ENCODE measurements at places on chromosomes 6 and 20.

DNA sequence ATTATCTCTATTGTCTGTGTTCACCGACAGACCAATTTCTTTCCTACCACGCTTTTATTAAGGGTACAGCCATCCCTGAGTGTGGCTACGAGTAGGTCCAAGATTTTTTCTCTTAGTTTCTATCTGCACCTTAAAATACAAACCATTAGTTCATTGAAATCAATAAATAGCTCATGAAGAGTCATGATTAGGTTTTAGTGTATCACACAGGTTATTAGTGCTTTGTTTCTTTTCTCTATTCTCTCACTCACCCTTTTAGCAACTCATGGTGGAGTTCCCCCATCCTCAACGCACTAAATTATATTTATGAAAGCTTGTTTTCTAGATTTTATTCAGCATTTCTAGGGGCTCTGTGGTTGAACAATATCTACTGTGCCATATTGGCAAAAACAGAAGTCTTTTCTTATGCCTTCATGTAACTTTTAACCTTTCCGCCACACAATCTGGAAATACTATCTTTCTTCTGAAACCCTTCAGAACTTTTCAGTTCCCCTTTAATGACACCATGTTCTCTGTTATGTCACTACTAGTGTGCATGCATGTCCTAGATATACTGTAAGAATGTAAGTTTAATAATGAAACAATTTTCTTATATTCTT is 128.2 kb upstream of the LAMA2 start:
- DNase-seq, result no peak

GRCh38 chr6:131251590-131252199 is 116.4 kb downstream of the AKAP7 start:
- peak; percentile 5 for DNase-seq

DNA sequence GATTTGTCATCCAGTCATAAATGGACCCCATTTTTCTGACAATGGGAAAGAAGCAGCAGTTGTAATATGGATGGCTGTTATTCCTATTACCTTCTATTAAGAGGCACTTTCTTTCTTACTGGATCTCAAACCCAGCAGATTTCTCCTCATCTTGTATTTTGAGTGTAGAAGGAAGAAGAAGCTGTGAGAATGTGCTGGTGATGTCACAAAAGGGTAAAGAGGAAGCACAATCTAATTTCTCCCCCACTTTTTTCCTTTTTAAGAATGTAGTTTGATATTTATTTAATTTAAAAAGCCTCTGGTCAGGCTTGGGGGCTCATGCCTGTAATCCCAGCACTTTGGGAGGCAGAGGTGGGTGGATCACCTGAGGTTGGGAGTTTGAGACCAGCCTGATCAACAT is 100.0 kb upstream of the JARID2 start:
- DNase-seq, result no peak

GRCh38 chr6:31125586-31126363 is 5.5 kb upstream of the CDSN start:
- DNase-seq, result peak; percentile 88

GRCh38 chr6:136962661-136963060 is 40.6 kb downstream of the SLC35D3 start:
- no peak for DNase-seq

DNA sequence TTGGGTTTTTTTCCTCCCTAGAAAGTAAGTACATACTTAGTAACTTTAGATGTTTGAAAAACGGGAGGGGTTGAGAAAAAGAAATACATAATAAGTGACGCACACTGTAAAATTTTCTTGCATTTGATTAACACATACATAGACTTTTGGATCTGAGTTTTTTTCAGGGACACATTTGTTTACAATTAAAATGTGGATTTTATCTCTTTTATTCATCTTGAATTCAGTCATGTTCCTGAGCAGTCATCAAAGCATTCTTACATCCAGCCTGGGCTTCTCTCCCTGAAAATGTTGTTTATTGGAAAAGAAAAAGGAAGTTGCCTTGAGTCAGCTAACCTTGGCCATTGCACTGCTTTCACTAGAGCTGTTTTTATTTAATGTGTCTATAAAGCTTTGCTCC is 8.7 kb upstream of the RPP40 start:
- peak; percentile 74 for DNase-seq

- no peak for DNase-seq
Measured at GRCh38 chr6:51619042-51619799, 468.2 kb downstream of the PKHD1 start.

GRCh38 chr6:37714836-37715420 is 17.2 kb upstream of the MDGA1 start:
- peak; percentile 49 for DNase-seq

- no peak for DNase-seq
Measured at GRCh38 chr6:34553750-34554149, 2.4 kb downstream of the SPDEF start.

GRCh38 chr6:74674377-74674776 is 531.5 kb downstream of the COL12A1 start:
- DNase-seq, result no peak

GRCh38 chr20:12098421-12098820 is 180.7 kb downstream of the BTBD3 start:
- no peak for DNase-seq

DNA sequence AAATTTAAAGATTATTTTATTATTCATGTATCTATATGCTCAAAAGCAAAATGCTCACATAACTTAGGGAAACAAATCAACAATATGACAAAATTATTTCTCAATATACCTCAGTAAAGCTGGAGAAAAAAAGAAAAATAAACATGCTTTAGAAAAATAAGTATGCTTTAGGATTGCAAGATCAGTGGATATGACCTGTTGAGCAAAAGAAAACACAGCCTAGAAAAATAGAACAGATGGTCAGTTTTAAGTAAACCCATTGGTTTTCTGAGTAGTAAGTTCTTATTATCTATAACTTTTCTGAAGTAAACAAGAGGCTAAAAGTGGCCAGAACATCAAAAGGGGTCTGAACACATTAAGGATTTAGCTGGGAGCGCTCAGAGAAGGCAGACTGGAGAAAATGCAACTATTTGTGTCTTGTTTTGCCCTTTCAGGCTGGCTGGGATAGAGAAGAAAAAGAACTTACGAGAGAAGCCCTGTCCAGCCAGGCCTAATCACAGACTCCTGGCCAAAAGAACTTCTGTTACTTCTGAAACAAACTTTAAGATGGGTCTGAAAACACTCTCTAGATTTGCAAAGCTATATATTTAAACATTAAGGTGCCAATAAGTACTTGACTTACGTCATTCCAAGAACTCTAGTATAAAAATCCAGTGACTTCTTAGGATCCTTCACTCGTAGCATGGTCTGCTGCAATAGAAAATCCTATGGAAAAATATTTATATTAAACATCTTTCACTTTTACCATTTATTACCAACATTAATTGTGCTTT is 16.5 kb downstream of the GLO1 start:
- peak; percentile 1 for DNase-seq

DNA sequence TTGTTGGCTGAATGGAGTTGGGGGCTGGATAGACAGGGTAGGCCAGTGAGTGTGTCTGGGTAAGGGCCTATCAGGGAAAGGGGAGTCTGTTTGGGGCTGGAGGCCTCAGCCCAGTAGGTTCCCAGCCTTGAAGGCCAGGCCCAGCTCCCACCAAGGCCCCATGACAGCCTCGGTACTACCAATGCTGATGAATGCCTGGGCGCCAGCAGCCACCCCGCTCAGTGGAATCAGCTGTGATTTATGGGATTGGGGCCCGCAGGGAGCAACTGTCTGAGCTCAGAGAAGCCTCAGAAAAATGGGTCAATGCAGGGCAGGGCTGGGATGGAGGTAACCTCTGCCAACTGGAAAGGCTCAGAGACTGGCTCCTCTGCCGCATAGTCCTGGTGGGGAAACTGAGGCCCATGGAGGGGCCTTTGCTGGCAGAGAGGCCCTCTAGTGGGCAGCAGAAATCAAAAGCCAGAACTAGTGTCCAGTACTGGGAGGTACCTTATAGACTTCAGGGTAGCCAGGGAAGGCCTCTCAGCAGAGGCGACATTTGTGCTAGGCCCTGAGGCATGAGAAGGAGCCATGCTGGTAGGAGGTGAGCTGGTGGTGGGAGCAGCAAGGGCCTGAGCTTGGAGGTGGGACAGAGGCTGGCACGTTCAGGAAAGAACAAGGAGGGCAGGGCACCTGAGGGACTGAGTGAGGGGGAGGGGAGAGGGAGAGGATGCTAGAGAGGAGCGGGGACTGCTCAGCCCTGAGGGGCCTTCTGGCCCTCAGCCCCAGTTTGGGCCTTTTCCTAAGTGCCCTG is 36.4 kb downstream of the DLGAP4 start:
- no peak for DNase-seq

GRCh38 chr6:44182911-44183390 is 24.3 kb downstream of the CAPN11 start:
- no peak for DNase-seq

DNA sequence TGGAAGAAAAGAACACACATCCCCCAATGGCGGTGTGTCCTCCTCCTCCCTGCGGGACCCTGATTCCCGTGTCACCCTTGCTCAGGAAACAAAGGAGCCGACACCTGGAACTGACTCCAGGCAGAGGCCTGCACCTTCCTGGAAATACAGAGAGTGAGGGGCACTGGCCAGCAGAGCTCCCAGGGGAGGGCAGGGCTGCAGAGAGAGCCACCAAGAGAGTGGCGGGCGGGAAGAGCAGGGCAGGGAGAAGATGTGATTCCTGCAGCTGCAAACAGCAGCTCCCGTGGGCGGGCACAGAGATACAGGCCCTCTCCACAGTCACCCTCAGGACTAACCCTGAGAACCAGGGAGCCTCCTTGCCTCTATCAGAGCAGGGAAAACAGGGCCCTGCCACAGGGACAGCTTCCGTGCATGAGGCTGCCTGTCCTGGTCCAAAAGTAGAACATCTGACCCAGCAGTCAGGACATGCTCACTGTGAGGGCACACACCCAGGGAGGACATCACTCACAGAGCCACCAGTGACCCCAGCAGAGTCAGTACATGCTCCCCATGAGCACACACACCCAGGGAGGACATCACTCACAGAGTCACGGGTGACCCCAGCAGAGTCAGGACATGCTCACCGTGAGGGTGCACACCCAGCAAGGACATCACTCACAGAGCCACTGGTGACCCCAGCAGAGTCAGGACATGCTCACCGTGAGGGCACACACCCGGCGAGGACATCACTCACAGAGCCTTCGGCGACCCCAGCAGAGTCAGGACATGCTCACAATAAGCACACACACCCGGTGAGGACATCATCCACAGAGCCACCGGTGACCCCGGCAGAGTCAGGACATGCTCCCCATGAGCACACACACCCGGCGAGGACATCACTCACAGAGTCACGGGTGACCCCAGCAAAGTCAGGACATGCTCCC is 193.1 kb downstream of the DLL1 start:
- no peak for DNase-seq

DNA sequence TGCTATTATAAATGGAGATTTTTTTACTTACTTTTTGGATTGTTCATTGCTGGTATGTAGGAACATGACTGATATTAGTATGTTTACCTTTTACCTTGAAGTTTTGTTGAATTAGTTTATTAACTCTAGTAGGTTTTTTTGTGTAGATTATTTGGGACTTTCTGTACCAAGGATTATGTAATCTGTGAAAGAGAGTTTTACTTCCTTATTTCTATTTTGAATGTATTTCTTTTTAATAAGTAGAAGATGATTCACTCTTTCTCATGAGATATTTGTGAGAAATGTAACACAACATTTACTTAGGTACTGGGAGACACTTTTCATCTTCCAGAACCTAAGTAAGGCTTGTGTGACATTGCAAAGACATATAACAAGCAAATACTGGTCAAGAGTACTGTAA is 473.9 kb upstream of the HS3ST5 start:
- no peak for DNase-seq

DNA sequence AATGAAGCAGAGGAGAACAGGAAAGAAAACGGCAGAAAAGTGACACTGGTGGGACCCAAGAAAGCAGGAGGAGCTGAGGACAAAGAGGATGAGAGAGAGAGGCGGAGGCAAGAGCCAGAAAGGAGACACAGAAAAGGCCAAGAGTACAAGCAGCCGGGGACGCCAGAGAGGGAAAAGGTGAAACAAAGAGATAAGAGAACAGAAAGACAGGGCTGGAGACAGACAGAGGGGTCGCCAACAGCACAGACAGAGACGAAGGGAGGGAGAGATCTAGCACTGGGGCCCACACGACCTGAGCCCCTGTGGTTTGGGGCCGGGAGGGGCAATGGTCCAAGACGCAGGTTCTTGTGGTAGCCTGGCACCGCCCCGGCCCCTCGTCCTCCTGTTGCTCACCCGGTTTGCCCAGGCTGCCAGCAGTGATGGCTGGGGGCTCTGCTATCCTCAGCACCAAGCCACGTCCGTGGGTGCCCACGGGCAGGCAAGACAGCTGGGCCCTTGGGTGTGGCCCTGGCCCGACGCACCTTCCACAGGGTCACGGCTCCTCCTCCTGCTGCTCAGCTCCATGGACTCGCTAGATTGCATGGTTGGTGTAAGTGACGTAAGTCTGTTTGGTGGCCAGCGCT is 123.5 kb downstream of the GRM4 start:
- DNase-seq, result no peak

DNA sequence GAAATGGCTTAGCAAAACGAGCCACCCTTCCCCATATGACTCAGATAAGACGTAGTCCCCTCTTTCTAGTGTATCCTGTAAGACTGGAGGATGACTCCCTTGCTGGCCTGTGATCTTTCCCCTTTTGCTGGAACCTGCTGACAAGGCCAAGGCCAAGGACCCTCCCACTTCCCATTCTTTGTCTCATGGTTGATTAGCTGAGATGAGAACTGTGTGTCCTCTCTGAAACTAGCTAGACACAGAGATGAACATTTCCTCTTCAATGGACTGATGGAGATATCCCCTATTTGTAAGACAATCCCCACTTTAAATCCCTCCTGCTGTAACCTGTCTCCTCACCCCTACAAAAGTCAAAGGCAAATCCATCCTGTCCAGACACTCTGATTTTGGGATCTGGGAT is 33.4 kb upstream of the SCRT2 start:
- no peak for DNase-seq

DNA sequence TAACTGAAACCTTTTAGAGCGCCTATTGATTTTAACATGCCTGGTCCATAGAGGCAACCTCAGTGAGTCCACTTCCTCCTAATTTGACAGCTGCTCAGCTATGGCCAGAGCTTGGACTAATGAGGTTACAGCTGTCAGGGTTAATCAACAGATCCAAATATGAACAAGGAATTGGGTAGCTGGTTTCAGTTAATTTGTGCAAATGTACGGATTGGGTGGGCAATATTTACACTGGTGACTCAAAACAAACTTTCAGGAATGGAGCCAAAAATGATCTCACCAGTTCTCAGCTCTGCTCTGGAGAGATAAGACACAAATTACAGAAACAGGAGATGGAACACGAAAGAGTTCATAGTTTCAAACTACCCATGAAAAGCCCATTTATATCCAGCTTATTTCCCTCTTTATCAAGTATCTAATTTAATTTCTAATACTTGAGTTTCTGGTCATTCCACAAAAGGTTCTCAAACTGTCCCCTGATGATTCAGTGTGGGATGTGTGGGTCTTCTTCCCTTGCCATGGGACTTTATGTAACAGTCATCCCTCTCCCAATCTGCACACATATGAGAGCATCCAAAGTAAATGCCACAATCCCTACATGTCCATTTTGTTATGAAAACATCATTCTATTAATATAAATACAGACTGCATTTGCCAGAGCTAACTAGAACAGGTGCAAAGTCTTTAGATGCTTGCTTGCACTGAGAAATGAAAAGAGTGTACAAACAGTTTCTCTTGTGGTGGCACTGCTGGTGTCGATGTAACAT is 149.9 kb downstream of the RPS12 start:
- no peak for DNase-seq

GRCh38 chr6:145276756-145277155 is 458.6 kb downstream of the EPM2A start:
- DNase-seq, result peak; percentile 37
